Effector memory CD4-positive, alpha-beta T cell (primary cell): ENCODE measurements at places on chromosomes 2 and 18.
A peak's percentile ranks its signal among the peaks of the same experiment; 100 is the strongest.

DNA sequence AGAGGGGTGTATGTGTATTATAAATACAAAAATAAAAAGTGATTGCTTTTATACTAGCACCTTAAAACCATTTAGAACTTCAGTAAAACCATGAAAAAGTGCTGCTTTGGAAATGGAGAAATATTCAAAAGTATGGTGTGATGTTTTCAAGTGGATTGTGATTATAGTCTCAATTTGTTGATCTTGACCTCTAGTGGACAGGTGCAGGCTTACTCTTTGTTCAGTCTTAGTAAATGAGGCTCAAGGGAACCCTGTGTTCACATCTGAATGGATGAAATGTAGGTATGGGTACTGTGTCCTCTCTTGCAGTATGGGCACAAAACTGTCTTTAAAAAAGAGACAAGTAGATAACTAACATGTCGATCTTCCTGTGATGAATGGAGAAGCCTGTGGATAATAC lies 145.8 kb downstream of the MCFD2 start:
- DNase-seq: no peak

DNA sequence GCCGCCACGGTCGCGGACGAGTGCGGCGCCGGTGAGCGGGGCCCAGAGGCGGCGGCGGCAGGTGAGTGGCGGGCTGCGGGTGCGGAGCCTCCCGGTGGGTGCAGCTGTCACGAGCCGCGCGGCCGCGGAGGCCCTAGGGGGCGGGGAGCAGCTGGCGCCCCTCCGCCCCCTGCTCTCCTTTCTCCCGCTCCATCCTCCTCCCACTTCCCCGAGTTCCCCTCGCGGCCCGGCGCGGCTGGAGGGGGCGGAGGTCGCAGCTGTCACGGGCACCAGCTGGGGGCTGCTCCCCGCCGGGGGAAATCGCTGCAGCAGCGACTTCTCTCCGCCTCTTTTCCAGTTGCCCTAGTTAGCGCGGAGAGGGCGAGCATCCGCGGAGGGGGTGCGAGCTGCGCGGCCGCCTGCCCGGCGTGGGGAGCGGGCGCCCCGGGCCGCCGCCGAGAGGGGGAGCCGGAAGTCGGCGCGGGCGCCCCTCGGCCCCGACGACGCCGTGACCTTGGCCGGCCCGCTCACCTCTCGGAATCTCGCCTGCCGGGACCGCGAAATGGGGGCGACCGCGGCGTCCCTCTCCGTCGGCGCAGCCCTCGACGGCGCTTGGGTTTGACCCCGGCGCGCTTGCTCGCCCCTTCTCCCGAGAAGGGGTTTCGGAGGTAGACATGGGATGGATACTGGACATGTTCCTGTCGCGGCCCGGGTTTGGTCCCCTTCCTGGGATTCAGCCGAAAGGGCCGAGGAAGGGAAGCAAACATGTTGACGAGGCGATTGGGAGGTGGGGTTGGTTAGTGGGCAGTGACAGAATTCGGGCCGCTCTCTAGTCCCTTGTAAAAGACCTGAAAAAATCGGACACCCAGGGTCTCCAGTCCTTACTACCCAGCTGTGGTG lies 727 bp downstream of the NCOA1 start:
- DNase-seq: peak; percentile 67

DNA sequence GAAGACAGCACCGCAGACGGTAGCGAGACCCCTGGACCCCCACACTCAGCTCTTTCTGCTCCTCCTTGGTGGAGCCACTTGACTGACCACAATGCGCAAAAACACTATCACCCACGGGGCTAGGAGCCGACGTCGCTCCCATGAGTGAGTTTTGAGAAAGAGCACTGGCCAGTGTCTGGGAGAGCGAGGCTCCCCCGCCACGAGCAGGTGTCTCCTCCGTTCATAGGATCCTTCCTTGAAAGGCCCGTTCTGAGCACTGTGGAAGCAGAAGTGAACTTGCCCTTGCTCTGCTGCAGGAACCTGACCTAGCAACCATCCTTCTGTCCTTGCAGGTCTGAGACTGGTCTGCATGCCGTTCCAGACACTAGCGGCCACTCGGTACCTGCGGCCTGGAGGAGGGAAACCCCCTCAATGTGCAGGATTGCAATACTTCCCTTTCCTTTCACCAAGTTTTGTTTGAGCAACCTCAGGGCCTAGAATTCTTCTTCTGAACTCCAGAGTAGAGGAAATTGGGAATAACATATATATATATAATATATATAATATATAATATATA lies 12.9 kb upstream of the ZNF516 start:
- DNase-seq: no peak

DNA sequence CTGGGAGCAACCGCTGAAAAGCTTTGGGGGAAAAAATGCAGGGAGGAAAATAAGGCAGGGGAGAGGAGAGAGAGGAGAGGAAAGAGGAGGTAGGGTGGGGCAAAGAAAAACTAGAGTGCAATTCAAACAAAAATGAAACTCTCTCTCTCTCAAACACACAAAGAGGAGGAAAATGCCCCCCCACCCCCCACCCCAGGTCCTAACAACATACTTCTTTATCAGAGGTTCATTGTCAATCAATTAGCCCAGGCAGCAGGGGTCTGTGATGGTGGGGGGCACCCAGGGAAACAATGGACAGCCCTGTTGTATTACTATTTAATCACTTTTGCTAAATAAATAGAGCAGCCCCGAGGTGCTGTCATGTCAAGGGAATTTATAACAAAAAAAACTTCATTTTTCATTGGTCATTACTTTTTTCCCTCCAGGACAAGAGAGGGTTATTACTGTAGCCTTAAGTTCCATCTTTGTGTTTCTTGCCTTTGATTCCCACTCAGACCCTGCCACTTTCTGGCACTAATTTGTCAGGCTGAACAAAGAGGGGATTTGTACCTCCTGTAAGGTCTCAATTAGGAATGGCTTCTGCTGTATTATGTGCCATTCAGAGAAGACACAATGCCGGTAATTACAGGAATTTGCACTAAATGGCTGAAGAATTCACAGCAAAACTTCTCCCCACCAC lies 55.0 kb downstream of the PLEKHM3 start:
- DNase-seq: no peak

GRCh38 chr2:47272905-47273758 lies 118.0 kb upstream of the STPG4 start:
- DNase-seq: no peak

- no peak for DNase-seq
These were observed 2.0 kb downstream of the SATB2 start for GRCh38 chr2:199455545-199456382.

- no peak for DNase-seq
These were observed 83.1 kb downstream of the UPP2 start for GRCh38 chr2:158184556-158185343.

GRCh38 chr2:214515111-214515510 lies 104.3 kb downstream of the VWC2L start:
- DNase-seq: no peak

- peak; percentile 31 for DNase-seq
These were observed 272.4 kb downstream of the AGAP1 start for GRCh38 chr2:235766278-235766677.

DNA sequence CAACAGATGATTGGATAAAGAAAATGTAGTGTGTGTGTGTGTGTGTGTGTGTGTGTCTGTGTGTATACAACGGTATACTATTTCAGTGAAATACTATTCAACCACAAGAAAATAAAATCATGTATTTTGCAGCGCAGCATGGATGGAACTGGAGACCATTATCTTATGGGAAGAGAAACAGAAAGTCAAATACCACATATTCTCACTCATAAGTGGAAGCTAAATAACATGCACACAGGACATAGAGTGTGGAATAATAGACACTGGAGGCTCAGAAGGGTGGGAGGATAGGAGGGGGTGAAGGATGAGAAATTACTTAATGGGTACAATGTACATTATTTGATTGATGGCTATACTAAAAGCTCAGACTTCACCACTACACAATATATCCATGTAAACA lies 609.1 kb upstream of the SLC39A10 start:
- DNase-seq: no peak

GRCh38 chr18:45774065-45774521 lies 50.1 kb downstream of the SLC14A1 start:
- DNase-seq: no peak

GRCh38 chr2:31651736-31652135 lies 71.0 kb upstream of the SRD5A2 start:
- no peak for DNase-seq

DNA sequence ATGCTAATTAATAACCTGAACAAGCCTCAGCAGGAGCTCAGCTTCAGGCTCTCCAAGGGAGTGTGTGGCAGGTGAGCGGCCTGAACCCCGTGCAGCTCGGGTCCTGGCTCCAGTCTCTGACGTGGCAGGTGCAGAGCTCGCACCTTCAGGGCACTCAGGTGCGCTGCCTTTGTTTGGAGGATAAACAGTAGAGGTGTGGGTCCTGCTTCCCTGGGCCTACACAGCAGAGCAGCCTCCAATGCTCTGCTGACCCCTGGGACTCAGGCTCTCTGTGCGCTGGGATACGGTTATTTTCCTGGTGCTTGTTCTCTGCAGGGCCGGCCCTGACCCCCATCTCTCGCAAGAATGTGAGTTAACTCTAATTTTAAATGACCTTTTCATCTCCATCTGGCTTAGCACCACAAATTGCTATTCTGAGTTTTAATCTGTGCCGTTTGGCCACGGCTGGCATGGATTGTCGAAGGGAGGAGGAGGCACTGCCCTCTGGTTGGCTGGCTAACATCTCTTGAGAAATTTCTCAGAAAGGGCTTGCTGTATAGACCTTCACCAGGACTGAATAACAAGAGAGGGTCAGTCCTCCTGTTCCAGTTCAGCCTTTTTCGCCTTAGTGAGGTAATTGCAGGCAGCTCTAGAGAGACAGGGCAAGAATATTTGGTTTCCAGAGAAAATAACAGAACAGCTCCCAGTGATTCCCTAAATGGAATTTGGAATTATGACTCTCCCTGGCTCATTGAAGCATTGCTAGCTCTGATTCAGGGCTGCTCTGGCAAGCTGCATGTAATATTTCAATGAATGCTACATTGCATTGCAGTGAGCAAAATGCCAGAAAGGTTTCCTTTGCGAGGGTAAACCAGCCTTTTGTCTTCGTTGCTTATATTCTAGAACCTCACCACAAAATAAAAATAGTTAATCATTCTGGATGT lies 161.8 kb downstream of the DCDC2C start:
- no peak for DNase-seq

- no peak for DNase-seq
These were observed 44.9 kb downstream of the MRPL35 start for GRCh38 chr2:86243950-86244733.

DNA sequence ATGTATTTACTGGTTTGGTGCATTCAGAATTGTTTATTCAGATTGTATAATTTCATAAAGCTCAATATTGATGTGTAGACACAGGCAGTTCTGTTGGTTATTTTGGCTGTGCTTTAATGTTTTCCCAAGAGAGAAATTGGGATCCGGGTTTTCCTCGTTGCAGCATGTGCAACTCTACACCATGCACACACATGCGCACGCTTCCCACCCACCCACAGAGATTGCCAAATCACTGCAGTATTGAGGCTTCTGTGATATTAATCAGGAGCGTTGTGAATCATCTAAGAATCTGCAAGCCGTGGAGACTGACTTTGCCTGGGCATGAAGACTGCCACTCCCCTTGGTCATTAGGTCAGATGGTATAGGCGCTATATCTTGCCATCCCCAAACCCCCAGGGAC lies 571.5 kb downstream of the SLC4A3 start:
- no peak for DNase-seq
